ENCODE measurements at places on chromosomes 12 and 14.
A peak's percentile ranks its signal among the peaks of the same experiment; 100 is the strongest.

DNA sequence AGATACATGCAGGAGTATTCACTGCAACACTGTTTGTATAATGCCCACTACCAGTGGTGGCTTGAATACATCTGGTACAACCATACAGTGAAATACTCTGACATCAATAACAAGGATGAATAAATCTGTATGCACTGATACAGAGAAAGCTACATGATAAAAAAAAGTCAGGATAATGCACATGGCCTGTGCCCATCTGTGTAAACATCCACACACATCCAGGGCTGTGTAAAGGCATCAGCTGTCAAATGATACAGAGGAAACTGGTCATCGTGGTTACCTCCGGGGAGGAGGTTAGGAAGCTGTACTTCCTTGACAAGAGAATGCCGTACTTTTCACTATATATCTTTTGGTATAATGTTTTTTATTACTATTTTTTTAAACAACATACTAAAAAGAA, 176.6 kb downstream of the FOXN3 start:
- DNase-seq, result no peak

- DNase-seq, result no peak
Observed at GRCh38 chr14:50001999-50002925, 109.4 kb downstream of the ARF6 start.

DNA sequence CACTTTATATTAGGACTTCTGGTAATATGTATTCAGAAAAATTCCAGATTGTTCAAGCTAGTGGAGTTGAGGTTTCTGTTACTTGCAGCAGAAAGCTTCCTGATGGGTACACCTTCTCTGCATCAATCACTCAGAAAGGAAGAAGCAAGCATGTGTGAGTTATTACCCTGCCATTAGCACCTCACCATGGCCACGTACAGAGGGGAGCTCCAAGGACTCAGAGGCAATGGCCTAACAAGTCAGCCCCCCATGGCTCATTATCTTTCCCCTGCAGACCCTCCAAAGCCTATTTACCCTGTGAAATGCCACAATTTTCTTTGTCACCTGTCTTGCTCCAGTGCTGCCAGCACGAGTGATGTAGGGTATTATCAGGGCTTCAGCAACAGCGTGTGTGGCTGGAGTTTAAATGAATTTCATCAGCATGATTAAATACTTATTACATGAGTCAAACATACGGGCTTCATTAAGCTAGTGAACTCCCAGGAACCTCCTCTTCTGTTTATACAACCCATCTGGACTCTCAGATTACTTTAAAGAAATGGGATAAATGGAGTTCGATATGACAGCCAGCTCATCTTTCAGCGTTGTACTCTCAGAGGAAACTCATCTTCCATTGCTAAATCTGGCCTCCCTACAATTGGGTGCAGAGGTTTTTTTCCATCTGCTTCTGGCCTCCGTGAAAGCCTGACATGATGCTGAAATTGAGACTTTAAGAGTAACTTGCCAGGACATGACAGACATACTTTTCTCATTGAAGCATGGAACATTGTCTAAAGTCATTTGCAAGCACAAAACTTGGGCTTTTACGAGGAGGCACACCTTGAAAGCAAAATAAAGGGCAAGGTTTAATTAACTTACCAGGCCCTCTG, 135.9 kb downstream of the TMEM30B start:
- DNase-seq, result no peak

GRCh38 chr14:45868863-45869262, 615.9 kb upstream of the MIS18BP1 start:
- no peak for DNase-seq

GRCh38 chr14:76922092-76922491, 95.9 kb downstream of the LRRC74A start:
- DNase-seq, result no peak

- DNase-seq, result no peak
Observed at GRCh38 chr14:58395812-58396788, at the start of gene TOMM20L. Gene TOMM20L (plus strand): TSS chr14:58395930. CDS start chr14:58395958, 28 bp downstream.

GRCh38 chr12:126747530-126748149, 1519.3 kb upstream of the TMEM132C start:
- DNase-seq, result peak; percentile 11

- no peak for DNase-seq
Observed at GRCh38 chr12:9334041-9334692, 126.0 kb upstream of the PZP start.
